ENCODE measurements at places on chromosomes 7 and 10.
A peak's percentile ranks its signal among the peaks of the same experiment; 100 is the strongest.

- no peak for DNase-seq
These were observed 21.0 kb upstream of the RPA3 start for GRCh38 chr7:7739204-7740036.

GRCh38 chr10:13696071-13696470, 109.3 kb downstream of the PRPF18 start:
- DNase-seq, result no peak

DNA sequence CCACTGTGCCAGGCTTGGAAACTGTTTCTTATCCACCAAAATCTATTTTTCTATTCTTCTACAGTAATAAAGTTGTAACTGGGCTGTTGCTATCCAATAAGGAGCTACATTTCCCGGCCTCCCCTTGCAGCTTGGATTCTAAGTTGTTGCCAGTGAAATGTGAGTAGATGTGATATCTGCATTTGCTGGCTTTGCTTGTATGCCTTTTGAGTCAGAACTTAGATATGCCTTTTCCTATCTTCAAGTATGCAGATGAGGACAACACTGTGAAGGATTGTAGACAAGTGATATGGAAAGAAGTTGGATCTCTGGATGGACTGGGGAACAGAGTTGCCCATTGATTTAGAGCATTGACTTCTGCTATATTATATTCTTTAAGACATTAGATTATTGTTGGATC, 236.9 kb downstream of the REEP3 start:
- DNase-seq, result no peak

DNA sequence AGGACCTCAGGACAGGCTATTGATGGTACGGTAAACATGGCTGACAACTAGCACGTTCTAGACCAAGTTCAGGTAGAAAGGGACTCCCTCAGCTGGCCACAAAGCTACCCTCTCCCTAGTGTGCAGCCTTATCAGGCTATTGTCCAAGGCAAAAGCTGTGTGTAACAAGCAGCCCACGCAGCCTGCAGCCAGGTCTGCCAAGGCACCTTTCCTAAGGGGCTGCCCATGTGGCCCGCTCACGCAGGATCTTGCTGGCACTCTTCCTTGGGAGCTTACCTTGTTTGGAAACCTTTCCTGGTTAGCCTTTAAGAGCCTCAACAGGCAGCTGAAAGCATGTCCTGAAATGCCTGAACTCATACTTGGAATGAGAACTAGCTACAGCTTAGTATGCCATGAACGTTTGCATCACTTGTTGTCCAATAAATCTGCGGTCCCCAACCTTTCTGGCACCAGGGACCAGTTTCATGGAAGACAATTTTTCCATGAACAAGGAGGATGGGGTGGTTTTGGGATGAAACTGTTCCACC, 51.7 kb downstream of the SYPL1 start:
- DNase-seq, result no peak

DNA sequence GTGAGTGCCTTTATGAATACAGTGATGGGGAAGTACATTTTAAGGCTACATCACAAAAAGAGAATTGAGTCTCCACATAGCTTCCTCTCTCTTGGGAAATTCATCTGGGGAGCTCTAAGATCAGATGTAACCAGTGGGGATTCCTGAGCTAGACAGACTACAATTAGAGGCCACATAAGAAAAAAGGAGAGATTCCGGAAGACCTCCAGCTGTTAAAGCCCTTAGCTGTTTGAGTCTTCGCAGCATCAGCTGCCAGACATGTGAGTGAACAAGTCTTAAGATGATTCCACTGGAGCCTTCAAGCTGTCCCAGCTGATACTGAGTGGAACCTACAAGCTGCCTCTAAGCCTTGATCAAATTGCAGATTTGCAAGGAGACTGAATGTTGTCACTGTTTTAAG, 448.5 kb downstream of the NXPH1 start:
- no peak for DNase-seq

DNA sequence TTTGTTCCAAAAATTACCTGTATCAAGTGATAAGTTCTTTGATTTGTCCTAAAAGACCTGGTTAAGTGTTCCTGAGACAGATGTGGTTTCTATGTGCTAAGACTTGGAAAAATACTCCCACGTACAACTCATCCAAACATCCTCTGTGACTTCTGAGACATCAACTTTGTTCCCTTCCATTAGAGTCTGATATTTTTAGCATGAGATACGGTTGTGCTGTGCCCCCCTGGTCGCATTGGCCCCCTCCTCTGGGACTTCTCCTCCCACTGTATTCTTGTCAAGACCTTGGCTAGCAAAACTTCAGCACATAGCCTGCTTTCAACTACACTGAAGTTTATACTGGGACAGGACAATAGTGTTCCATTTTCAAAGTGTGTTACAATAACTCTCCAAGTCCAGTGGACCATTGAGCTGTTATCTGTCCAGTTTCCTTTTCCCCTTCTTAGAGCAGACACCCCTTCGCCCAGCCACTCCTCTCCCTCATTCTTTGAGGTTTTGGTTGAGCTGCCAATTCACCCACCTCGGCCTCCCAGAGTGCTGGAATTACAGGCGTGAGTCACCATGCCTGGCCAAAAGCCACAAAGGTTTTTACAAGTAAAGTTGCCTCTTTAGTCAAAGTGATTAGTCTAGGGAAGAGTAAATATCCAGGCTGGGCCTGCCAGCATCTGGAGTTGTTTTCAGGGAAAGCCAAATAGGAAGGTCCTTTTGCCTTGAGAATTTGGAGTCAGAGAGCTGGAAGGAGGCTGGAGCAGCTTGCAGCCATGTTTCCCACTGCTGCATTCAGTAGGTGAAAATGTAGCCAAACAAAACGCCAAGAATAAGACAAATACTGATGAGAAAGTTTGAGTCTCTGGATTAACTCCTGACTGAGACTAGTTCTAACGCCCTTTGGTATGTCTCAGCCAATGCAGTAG, 17.8 kb upstream of the PDLIM1 start:
- no peak for DNase-seq

DNA sequence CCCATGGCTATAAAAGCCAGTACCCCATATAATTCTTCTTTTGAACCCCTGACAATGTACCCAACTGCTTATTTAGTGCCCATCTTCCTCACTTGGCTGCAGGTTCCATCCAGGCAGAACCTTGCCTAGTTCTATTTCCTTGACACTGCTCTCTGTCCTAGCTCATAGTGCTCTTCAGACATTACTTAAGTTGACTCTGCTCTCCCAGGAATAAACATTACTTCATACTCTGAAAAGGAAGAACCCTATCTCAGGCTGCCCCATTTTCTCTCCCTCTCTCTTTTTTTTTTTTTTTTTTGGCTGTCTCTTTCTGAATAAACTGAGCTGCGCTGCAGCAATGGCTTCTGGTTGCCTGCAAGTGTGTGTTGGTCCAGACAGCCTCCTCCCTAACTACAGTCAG, 21.0 kb downstream of the ACTA2 start:
- no peak for DNase-seq

DNA sequence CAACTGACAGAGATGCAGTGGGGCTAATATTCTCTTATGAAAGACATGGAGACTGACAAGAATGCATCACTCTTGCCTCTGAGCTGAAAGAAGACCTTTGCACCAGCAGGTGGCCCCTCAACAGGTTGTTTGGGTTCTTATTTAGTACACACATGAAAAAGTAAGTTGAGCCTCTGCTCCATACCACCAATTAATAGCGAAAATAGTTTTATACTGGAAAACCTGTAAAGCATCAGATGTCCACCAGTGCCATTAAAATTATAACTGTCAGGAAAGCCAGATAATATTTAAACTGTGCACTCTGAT, 26.3 kb upstream of the FAM13C start:
- no peak for DNase-seq

DNA sequence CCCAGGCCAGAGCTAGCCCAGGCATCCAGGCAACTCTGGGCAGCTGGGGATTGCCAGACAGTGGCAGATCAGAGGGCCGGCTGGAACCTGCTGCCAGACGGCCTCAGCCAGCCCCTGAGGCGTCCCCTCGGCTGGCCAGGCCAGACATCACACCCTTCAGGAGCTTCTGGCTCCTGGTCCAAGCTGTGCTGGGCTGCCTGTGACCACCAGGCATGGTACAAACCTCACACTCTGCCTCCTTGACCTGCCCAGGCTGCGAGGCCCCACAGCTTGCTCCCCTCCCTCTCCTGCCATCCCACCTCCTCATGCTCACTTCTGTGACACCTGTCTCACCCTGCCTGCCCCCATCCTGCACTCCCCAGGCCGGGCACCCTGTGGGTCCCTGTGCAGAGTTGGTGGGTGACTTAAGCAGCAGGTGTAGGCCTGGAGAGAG, 5.7 kb downstream of the DEPP1 start:
- DNase-seq, result no peak

DNA sequence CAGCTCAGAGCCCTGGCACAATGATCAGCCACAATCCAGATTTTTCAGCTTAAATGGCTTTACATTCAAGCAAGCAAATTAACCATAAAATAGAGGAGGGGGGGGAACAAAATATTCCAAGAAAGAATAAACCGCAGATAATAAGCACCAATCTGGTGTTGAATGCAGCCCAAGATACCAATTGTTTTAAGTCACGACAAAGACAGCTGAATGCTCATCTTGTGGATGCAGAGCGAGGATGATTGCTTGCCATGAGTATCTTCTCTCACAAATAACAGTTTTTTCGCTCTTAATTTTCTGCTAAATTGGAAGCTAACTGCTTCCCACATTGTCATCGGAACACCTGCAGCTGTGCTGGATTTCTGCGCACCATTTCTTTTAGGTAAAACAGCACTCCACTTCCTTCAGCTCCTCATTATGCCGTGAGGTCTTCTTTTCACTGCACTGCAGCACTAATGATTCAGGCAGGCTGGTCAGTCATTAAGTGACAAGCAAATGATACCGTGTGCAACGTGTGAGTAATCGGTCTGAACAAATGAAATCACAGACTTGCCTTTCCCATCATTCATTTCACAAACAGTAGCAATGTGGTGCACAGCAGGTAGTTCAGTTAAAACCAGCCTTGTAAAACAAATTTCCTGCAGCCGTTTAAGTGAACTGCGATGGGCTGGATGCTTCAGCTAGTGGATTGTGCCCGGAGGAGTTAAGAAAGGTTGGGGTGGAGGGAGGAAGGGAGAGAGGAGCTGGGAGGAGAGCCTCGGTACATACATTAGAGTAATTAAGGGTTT, 106.4 kb upstream of the CDCA7L start:
- DNase-seq, result no peak

GRCh38 chr10:4835494-4835918, 9.5 kb downstream of the AKR1E2 start:
- no peak for DNase-seq

DNA sequence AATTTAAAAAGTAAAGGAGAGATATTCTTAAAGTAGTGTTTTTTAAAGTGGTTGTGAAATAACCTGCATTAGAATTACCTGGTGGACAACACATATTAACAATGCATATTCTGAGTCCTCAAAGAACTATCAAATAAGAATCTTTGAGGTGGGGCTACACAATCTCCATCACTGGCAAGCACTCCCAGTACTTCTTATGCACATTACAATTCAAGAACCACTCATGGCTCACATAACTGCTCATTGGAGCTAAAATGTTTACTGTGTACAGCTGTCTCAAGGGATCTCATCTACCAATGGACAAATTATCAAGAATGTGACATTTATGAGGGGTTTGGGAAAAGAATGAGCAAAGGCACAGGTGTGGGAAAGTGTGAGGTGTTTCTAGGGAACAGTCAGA, 692.0 kb downstream of the PHTF2 start:
- no peak for DNase-seq

- no peak for DNase-seq
These were observed 28.6 kb downstream of the MCM10 start for GRCh38 chr10:13189961-13190360.

- no peak for DNase-seq
These were observed 28.5 kb upstream of the ARMC3 start for GRCh38 chr10:22899307-22899706.

- DNase-seq, result no peak
These were observed 517.4 kb downstream of the PARD3 start for GRCh38 chr10:34297541-34298345.

DNA sequence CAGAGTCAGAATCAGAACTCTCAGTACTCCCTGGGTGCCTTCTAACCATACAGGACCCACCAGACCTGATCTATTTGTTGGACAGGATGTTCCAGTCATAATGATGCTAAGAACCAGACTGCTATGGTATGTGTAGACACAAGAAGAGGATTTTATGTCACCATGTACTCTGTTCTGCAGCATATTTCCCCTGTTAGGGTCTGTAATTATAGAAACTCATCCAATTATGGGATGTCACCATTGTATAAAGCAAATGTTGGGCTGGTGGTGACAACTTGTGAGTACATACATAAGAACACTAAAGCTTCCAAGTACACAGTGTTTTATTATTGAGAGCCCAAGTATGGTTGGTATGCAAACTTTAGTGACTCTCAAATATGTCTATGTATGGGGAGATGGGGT, 67.1 kb upstream of the AGBL3 start:
- DNase-seq, result peak; percentile 48

- DNase-seq, result peak; percentile 51
These were observed 2.4 kb downstream of the CDK6 start for GRCh38 chr7:92833766-92834506.

- DNase-seq, result no peak
These were observed 49.1 kb downstream of the ASB4 start for GRCh38 chr7:95534796-95535195.

DNA sequence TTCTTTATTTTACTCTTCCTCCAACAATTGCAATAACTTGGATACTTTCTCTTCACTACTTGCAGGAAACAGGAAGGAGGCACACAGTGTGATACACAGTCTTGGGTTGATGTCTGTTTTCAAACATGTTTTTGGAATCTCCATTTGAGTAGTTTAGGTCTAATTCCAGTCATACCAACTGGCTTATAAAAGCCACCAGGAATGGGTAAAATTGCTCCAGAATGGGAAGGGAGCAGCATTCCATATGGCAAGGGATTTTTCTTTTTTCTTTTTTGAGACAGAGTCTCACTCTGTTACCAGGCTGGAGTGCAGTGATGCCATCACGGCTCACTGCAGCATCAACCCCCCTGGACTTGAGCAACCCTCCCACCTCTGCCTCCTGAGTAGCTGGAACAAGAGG, 545.1 kb upstream of the GALNT17 start:
- DNase-seq, result no peak

GRCh38 chr10:106571192-106571946, 593.1 kb downstream of the SORCS1 start:
- DNase-seq, result no peak

GRCh38 chr7:112701456-112701855, 88.7 kb downstream of the TMEM168 start:
- no peak for DNase-seq

DNA sequence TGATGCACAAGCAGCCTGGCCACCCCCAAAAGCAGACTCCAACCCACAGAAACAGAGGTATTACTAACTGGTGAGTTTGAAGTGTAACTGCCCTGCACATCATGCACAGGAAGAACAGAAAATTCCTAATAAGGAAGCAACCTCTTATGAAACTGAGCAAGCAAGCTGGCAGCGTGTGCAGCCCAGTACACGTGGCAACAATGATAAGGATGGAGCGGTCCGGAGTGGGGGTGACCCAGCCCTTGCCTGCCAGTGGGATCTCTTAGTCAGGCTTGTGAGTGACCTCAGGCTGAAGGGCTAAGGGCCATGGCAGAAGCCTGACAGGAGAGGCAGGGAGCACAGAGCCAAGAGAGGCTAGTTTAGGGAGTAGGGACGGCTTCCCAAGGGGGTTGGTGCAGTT, 22.1 kb upstream of the AOAH start:
- no peak for DNase-seq

Measured in T-helper 2 cell (primary cell).